H9 (cell line): ENCODE measurements at places on chromosomes 6 and 20. TPM values are rescaled to one million over a fixed set of nuclear protein-coding genes. Genes with fewer than 3 reads are reported as not detected.

POLR3F gene
- 16.1 and 17.6 TPM in 2 replicates for total RNA-seq

DNA sequence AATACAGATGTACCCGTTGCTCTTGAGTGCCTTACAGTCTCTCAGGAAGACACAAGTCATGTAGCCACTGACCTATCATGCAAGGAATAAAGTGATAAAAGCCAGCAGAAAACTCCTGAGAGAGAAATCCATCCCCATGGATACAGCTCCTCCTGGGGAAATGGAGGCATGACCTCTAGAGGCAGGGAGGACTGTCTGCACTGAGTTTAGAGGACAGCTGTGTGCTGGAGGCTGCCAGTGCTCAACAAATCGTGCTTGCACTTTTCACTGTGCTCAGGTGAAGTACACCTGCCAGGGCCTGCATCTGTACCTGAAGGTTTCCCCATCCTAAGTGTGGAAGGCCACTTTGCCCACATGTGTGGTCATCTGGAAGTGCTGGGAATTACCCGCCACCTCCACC is 12.1 kb downstream of the CD93 start:
- no peak overlapping the region for H3K27ac ChIP-seq
- no peaks in the 10 kb centered on the region for H3K27me3 ChIP-seq
- H3K4me3 ChIP-seq, result no peak overlapping the region
- no peaks in the 10 kb centered on the region for H3K36me3 ChIP-seq
- no peaks in the 10 kb centered on the region; the same call in 1 of the 2 replicates for H3K4me1 ChIP-seq

IRF4 gene
- total RNA-seq, result 0.31 and 0.68 TPM in 2 replicates

- H3K4me3 ChIP-seq, result no peak overlapping the region
- no peaks in the 10 kb centered on the region for H3K36me3 ChIP-seq
- no peak overlapping the region for H3K27ac ChIP-seq
- H3K27me3 ChIP-seq, result no peaks in the 10 kb centered on the region
Observed at GRCh38 chr6:37862430-37862829, 42.9 kb downstream of the ZFAND3 start.
